ENCODE measurements at places on chromosomes 11 and 22. TPM values are rescaled to one million over a fixed set of nuclear protein-coding genes. Genes with fewer than 3 reads are reported as not detected.

The OR51B2 gene
- not detected for polyA plus RNA-seq

The PPFIBP2 gene
- polyA plus RNA-seq, result 14.3 TPM

The TP53AIP1 gene
- 1.3 TPM for polyA plus RNA-seq

The OR8A1 gene
- polyA plus RNA-seq, result 0.03 TPM

The SPI1 gene
- 10.8 TPM for polyA plus RNA-seq

The RTN4R gene
- polyA plus RNA-seq, result 25.9 TPM
